ENCODE measurements at places on chromosomes 4 and X. TPM values are rescaled to one million over a fixed set of nuclear protein-coding genes. Genes with fewer than 3 reads are reported as not detected.

GRCh38 chrX:127177966-127178365 is 358.4 kb downstream of the PRR32 start:
- no peak for DNase-seq

- no peak for DNase-seq
Observed at GRCh38 chrX:68936126-68936525, 107.3 kb downstream of the EFNB1 start.

DNA sequence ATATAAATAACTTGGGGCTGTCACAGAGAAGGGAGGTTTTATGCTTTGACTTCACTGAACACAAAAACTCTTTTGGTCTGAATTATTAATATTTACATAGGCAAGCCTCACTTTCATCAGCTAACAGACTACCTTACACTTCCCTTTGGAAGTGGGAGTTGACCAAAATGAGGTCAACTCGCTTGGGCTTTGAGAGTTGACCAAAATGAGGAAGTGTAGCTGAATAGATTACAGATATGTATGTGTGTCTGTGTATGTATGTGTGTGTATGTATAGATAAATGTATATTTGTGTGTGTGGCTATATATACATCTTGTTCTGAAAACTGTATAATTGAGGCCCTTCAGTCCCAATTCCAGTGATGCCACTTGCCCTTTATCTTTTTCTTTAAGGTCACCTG is 113.3 kb upstream of the IL13RA1 start:
- no peak for DNase-seq

- DNase-seq, result no peak
Observed at GRCh38 chr4:168845897-168846296, 164.2 kb downstream of the CBR4 start.

GRCh38 chr4:150569384-150569987 is 12.5 kb upstream of the MAB21L2 start:
- DNase-seq, result peak; percentile 57

DNA sequence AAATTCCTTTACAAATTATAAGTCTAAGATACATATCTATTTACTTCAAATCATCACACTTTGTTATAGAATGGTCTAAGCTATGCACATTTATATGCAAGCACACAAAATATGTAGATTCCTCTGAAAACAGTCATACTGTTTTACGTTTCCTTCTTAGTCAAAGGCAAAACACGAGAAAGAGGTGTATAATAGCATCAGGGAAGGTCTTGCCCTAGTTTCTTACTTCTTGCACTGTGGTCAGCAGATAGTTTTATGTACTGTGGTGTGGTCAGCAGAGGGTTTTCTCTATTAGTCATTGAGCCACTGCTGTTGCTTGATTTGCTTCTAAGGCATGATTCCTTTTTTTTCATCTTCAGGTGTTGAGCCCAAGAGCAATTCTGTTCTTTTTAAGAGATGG is 117.7 kb downstream of the ADAM29 start:
- DNase-seq, result peak; percentile 41

DNA sequence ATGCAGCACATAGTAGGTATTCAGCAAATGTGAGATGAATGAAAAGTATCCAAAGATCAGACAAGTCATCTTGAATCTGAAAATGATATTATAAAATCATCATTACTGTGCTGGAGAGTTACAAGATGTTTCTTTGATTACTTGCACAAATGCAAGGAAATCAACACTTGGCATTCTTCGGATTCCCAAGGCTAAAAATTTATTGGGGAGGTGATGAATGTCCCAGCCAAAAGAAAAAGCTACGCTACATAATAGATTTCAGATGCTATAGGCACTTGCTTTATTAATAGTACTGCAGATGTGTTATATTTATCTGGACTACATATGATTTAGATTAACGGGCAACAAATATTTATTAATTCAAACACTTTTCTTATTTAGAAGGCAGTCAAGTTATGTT is 286.7 kb upstream of the TENM3 start:
- DNase-seq, result no peak

GRCh38 chr4:54971474-54971950 is 153.9 kb downstream of the KDR start:
- DNase-seq, result peak; percentile 53

DNA sequence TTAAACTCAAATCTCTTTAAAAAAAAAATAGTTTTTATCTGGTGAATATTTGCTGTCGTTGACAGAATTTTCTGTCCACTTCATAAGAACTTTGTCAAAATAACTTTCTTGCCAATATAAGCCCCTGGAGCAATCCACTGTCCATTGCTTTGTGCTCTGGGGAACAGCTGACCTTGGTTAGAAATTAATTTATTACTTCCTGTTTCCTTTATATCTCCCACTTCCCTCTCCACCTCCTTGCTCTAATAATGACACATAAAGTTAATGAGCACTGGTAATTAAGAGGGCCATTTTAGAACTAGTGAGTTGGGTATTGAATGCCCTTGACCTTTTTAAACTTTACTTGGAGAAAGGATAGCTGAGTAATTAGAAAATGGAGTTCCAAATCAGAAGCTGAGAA is 151.3 kb upstream of the LEF1 start:
- DNase-seq, result no peak

DNA sequence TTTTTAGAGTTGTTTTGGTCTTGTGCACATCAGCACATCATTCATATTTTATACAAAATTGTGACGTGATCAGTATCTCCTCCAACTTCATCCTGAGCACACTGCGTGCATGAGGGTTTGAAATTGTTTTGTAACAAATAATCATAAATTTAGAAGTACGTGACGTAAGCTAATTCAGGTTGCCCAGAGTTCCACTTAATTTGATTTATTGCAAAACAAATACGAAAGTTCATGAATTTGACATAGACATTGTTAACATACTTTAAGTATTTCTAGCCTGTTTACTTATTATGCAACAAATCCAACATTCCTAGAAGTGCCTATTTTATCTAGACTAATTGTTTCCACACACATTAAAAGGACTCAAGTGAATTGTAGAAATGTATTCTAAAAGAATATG is 48.3 kb downstream of the MAP7D3 start:
- DNase-seq, result no peak

DNA sequence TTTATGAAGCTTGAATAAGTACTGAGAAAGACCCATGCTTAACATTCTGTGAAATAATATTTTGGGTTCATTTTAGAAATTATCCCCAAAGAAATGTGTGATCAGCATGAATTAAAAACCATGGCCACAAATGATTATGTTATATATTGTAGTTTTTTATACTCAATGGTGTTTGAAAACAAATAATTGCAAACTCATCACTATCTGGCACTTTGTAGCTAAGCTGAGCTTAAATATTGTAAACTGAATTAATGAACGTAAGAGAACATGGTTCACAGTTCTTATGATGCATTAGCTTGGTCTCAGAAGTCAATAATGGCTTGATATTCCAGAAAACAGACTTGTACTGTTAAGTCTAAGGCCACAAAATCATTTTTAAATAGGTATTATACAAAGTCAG is 24.6 kb upstream of the ASB5 start:
- no peak for DNase-seq

- DNase-seq, result no peak
Observed at GRCh38 chr4:2269618-2270163, 7.8 kb upstream of the MXD4 start.

Gene SATL1
- total RNA-seq, result not detected

Gene GUCY1B1
- 13.0 TPM for total RNA-seq
